Fibroblast of skin of left quadriceps (primary cell): ENCODE measurements at places on chromosomes 4 and X.
A peak's percentile ranks its signal among the peaks of the same experiment; 100 is the strongest.

DNA sequence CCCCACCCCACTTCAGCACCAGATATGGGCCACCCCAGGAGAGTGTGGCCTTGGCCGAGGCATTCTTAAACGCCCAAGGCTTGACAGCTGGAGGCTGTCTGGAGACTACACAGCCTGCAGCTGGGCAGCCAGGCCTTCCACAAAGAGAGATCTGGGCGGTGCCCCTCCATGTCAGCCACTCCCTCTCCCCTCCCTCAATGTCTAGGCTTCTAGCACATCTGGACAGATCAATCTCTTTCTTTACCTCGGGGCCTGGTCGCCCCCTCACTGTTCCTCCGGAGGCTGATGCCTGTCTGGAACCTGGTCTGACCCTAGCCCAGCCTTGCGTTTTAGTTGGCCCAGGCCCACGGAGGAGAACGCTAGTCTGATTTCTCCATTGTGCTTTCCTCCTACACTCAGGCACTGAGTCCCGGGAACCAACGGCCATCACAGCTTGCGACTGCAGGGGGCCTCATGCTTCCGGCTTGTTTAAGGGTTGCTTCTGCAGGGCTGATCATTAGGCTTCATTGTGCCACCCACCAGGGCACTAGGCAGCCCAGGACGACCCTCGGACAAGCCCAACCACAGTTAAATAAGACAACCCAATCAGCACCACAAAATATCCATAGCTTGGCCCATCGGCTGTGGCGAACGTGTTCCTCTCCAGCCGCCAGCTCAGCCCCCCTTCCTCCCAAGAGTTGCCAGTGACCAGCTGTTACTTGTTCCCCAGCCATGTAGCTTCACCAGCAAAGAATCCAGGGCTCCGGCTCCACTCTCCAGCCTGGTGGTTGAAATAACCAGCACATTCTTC is 200.6 kb downstream of the BCOR start:
- peak; percentile 36 for DNase-seq

DNA sequence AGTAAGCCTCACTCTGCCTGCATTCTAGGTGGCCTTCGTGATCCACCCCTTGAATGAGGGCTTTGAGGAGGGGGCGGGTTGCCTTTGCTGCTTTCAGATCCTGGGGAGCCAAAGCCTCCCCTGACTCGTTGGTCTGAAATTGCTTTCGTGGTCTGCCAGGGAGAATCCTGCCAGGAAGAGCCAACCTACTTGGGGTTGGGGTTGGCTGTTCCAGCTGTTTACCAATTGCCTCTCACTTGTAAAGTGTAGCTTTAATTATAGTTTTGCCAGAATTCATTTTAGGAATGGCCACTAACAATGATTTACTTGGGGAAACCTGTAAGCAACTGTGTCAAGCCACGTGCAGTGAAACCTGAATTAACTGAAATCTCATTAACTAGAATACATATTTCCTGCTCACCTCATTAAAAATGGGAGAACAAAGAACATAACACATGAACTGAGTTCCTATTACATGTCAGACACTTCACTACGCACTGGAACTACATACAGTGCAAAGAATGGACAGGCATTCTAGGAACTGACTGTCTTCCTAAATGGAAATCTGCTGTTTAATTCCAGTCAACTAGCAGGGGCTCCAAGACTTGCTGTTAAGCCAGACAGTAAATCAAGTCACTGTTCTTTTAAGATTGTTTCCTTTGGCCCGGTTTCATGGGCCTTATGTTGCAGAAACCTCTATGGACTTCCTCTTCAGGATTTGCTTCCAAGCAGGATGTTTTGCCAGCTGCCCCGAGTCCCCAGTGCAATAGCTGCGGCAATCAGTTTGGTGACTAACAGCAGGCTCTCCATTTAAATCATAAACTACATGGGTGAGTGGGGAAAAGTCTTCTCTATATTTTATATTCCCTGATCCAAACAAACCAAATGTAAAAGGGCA is 16.4 kb upstream of the NKRF start:
- DNase-seq, result peak; percentile 51

- DNase-seq, result no peak
Measured at GRCh38 chr4:37995981-37996775, 36.0 kb downstream of the PTTG2 start.

- no peak for DNase-seq
Measured at GRCh38 chr4:78150543-78150864, 93.4 kb downstream of the FRAS1 start.

GRCh38 chr4:183920512-183920911 is 15.4 kb downstream of the STOX2 start:
- no peak for DNase-seq

GRCh38 chrX:139931646-139932072 is 1.2 kb downstream of the ATP11C start:
- no peak for DNase-seq

DNA sequence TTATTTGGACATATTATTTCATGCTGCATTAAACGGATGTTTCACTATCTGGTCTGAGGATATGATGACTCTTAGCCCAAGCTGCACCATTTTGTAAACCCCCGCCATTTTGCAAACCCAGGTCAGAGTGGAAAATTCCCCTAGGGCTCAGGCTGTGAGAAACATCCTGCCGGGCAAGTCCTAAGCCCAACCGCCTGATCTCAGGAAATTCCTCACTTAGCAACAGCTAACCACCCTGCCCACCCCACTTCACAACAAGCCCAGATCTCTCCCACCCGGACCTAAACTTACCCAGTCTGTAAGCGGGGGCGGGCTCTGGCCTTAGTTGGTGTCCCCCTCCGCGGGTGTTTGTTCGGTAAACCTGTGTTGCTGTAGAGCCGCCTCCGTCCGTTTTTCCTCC is 2747.1 kb downstream of the PCDH7 start:
- DNase-seq, result no peak

- DNase-seq, result peak; percentile 46
Measured at GRCh38 chr4:52837716-52838558, 24.2 kb upstream of the RASL11B start.

DNA sequence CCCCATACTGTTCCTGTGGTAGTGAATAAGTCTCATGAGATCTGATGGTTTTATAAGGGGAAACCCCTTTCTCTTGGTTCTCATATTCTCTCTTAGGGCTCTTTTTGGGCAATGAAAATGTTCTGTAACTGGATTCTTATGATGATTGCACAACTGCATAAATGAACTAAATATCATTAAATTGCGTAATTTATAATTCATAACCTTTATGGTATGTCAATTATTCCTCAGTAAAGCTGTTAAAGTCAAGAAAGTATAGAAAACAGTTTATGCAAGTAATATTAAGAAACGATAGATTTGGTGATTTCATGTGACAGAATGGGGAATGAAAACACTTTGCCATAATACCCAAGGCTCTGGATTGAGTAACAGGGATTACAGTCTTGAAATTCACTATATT is 33.5 kb upstream of the SPANXD start:
- DNase-seq, result no peak

- no peak for DNase-seq
Measured at GRCh38 chrX:109448282-109448938, 33.5 kb downstream of the GUCY2F start.

DNA sequence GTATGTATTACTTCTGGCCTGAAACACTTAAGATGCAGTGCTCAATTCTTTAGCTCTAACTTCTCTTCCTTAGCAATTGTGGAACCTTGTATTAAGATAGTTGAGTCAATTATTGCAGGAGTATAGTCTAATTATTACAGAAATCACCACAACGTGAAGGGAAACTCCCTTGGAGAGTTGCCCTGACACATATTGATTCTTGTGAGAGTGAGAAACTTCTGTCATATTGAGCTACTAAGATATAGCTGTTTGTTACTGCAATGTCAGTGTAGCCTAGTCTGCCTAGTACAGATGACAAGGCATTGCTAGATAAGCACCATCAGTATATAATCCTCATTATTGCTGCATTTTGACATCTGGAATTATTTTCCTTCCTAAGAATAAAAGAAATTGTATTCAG is 82.7 kb upstream of the TEX13C start:
- no peak for DNase-seq

DNA sequence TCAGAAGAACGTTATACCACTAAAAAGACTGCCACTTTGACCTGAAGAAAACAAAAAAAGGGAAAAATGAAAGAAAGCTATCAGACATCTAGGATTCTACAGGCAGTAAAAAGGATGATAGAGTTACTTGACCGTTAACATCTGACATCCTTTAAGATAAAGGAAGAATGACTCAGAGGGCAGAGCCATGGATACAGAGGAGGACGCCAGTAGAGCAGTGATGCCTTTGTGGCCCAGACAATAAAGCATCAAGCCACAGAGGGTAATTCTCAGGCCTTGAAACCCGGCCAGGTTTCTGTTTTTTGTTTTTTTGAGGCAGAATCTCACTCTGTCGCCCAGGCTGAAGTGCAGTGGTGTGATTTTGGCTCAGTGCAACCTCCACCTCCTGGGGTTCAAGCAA is 9.5 kb upstream of the BEX1 start:
- no peak for DNase-seq

DNA sequence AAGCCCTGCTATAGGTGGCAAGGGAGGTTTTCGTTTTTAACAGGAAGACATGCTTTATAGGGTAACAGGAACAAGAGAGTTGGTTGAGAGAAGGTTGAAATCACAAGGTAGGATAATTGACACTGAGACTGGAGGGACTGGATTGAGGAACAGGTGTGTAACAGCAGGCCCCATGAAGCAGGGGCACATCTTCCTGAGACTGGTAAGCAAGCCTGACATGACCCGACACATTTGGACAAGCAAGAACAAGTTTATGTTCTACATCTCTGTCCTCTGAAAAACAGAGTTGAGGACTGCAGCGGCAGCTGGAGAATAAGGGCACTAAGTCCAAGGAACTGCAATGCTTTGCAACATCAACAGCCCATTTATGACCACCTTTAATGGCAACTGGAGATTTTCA is 5.2 kb downstream of the RPS4X start:
- no peak for DNase-seq

- no peak for DNase-seq
Measured at GRCh38 chr4:71379126-71379525, 40.3 kb downstream of the SLC4A4 start.
